NCI-H460 (cell line): ENCODE measurements at places on chromosomes 2 and 18.

GRCh38 chr2:9738535-9739496, 104.5 kb upstream of the TAF1B start:
- no peak for DNase-seq

GRCh38 chr2:176601066-176601465, 331.8 kb downstream of the MTX2 start:
- DNase-seq: no peak

DNA sequence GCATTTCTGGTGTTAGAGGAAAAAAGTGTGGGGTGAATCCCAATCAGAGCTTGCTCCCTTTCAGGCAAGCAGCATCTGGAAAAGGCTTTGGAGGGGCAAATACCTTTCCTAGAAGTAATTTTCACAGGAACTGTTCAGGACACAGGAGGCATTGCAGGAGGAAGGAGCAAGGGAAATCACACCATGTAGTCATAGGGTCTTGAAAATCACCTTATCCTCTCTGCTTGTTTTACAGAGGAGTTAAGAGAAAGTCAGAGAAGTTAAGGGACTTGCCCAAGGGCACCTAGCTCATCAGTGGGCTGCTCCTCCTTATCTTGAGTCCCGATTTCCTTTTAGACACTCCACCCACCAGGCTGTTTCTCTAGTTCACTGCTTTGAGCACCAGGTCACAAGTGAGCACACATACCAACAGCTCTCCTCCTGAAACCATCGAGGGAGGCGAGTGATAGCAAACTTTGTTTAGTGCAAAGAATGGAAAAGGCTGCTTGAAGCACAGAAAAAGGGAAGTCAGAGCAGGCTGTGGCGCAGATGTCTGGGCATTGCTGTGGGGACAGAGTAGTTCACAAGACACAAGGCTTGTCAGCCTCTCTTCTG, 89.2 kb upstream of the CXCR4 start:
- no peak for DNase-seq

DNA sequence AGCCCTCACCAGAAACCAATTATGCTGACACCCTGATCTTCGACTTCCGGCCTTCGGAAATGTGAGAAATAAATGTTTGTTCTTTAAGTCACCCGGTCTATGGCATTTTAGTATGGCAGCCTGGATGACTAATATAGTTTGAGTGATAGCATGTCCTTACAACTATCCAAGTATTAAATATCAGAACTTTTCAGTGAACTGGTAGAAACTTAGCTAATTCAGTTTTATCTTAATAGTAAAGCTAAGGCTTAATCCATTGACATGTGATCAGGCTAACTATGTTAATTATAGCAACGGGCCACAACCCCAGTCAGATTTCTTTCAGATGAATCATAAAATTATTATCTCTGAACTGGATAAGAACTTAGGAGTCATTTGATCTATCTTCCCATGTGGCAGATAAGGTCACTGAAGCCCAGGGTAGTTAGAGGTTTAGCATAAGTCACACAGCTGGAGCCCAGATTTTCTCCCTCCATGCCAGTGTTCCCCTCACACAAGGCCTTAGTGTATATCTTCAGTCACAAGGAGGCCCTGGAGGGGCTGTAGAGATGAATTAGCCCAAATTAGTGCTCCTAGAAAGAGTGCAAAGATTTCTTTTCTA, 40.7 kb upstream of the UPP2 start:
- DNase-seq: no peak

DNA sequence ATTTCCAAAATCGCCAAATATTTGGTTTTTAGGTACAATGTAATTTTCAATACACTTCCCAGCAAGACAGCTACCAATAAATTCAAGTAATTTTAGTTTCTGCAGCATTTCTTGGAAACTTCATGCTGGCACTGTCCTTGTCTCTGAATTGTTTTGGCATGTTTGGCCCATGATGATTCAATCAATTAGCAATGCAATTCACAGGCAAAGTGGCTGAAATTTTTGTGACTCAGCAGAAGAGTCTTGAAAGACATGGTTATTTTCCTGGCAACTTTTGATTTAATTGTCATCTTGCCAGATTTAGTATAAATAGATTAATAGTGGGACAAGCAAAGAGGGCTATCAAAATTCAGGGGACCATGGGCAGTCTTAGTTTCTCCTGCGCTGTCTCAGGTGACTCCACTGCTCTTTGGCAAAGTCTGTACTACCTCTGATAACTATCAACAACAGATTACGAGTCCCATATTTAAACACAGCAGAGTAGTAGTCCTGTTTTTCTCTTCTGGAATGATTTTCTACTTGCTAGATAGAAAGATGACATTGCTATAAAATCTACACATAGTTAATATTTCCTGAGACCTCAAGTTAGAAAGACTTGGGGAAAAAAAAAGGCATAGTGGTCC, 88.9 kb upstream of the CYP26B1 start:
- peak; percentile 23 for DNase-seq

GRCh38 chr2:221552291-221552690, 19.8 kb downstream of the EPHA4 start:
- no peak for DNase-seq

- DNase-seq: no peak
These were observed 17.3 kb downstream of the UNC80 start for GRCh38 chr2:209788925-209789324.

DNA sequence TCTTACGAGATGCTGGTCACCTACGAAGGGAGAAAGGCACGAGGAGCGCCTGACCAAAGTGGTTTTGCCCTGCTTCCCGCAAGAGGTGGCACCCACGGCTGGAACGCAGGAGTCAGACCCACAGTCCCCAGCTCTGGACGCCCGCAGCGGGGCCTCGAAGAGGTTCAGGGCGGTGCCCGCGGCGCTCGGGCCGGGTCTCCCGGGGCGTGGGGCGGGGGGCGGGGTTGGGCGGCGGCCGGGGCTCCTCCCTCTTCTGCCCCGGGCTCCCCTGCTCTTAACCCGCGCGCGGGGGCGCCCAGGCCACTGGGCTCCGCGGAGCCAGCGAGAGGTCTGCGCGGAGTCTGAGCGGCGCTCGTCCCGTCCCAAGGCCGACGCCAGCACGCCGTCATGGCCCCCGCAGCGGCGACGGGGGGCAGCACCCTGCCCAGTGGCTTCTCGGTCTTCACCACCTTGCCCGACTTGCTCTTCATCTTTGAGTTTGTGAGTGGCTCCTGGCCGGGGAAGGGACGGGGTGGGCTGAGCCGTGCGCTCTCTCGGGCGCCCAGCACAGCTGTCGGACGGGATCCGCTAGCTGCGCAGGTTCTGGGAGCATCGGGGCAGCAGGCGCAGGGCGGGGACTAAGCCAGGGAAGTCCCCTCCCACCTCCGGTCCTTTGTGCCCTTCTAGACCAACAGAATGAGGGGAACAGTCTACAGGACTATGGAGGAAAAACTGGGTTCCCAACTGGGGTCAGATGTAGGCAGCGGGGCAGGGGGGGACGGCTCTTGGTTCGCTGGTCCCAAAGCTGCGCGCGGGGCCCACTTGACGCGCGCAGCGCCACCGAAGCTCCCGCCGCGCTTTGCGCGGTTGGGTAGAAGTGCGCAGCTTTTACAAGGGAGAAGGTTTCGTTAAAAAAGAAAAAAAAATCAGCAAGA, at the start of gene MAL:
TSS of gene MAL (plus strand) at position 303 of the 914 bp plus-strand sequence. CDS start at position 388, 85 bp downstream.
- no peak for DNase-seq

DNA sequence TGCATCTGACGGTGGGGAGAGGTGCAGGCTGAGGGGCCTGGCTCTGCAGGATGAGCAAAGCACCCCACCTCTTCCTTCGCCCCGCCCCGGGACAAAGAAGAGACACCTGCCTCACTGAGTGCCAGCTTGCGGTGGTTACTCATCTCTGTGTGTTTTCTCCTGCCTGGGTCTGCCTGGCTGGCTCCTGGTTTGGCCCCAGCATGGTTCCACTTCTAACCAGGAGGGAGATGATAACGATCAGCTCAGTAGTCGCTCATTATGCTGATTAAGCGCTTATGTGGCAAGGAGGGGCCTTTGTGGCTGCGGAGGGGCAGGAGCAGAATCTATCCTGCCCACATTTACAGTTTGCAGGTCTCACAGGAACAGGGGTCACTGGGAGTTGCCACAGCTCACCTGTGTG, 68.7 kb upstream of the EDAR start:
- DNase-seq: no peak

DNA sequence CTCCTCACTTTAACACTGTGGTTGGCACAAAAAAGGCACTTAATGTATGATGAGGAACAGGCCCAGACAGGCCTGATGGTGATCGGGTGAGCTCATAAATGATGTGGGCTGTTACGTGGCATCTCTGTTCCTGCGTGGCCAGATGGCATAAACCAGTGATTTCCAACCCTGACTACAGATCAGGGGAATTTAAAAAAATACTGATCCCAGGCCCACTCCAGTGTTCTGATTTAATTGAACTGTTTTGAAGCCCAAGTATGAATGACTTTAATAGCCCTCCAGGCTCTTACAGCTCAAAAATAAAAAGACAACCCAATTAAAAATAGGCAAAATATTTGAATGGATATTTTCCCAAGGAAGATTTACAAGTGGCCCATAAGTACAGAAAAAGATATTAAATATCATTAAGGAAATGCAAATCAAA, 48.2 kb downstream of the LIPG start:
- DNase-seq: no peak

DNA sequence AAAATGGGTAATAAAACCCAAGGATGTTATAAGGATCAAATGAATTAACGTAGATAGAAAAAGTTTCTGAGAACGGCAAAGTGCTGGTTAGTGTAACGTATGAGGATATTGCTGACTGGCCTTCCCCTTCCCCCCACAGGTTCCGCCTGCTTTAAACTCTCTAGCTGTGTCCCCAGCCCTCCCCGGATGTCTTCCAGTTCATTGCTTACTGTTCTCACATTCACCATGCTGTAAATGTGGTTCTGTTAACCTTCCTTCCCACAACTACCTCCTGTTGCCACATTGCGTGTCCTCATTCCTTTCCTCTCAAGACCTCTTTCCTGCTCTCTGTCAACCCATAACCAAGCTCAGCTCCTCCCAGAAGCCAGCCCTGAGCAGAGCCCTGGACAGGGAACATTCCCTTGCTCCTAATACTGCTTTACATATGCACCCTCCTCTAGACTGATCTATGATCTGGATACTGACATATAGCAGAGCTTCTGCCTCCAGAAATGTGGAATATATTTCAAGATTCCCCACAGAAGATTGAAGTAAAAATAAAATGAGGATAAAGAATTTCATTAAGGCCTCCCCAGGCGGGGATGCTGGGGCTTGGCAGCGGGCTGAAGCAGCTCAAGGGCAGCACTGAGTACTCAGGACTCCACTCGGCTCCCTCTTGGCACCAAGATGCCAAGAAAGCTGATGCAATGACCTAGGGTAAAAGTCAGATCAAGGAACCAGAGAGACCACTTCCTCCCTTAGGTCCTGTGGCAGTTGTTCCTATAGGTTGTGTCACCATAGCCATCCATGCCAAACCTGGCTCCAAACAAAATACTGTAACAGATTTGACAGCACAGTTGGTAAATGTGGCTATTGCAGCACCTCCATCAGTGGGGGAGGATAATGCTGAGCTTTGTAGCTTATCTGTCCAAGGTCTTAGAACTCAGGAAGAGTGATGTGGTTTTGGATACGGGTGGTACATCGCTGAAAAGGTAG, 136.4 kb upstream of the PIK3C3 start:
- no peak for DNase-seq

DNA sequence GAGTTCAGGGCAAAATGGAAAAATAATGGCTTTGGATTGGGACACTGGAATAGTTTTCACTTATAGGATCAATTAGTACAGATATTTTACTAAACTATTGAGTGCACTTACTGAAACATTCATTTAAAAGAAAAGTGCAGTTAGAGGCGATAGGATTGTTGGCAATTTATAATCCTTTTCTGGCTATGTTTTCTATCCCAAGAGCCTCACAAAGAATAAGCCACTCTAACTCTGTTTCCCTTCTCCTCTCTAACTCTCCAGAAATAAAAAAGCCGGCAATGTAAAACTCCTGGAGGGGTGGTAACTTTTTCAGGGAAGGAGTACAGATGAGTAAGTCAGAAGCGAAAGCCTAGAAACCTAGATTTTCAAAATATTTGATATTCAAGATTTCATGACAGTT, 91.3 kb downstream of the EPHA4 start:
- no peak for DNase-seq

DNA sequence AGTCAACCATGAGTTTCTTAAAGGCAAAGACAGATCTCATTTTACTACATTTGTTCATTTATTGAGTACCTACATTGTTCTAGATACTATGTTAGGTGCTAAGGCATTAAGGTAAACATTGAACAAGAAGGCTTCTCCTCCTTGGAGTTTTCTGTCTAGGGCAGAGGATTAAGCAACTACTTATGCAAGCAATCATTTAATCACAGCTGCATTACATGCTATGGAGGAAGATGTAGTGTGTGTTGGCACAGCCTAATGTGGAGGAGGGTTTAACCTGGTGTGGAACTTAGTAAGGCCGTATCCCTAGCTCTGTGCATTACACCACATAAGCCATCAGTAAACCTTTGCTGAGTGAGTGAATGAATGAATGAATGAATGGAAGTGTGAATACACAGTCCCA, 106.5 kb upstream of the MAP3K20 start:
- no peak for DNase-seq

DNA sequence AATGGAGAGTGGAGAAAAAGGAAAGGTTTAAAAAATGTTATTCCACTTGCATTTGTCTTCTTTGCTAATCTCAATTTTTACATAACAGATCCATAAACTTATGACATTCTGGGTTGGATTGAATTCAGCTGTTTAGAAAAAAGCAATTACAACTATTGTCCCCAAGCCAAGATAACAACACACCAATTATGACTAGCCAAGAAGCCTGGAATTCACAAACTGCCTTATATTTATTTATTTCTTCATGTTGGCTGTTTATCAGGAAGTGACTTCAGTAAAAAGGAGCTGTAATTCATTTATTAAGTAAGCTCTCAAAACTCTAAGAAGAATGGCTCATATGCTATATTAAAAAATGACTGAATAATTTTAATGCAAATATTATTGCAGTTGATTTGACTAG, 137.4 kb downstream of the CALCRL start:
- DNase-seq: no peak
